Right renal cortex interstitium (tissue), 3 donors: ENCODE measurements at places on chromosomes 2 and 18. TPM values are rescaled to one million over a fixed set of nuclear protein-coding genes. Genes with fewer than 3 reads are reported as not detected.

- no peak for DNase-seq
Measured at GRCh38 chr2:102880731-102881130, 118.9 kb downstream of the TMEM182 start.

GRCh38 chr2:118643294-118643693, 204.2 kb downstream of the EN1 start:
- no peak for DNase-seq

DNA sequence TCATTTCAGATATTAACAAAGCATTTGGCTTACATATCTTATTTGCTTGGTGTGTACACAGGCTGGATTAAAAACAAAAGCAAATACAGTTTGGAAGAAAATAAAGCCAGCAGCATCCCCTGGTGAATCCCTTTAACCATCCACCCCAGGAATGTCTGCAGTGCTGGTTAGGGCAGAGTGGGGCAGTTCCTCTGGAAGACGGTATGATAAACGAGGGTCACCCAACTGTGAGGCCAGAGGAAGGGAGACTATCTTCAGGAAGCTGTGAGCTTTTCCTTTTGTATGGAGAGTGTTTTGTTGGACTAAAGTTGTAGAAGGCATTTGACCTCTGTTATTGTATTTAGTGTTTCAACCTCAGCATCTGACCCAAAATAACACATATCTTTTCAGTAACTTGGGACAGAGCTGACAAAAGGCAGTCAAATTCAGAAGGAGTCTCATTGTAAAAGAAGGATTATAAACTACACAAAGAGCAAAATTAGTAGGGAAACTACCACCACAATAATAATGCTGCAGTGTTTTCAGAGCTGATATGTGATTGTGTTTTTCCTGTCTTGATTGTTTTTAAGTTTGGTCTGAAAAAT, 159.1 kb downstream of the FMNL2 start:
- DNase-seq = no peak

- DNase-seq = no peak
Measured at GRCh38 chr2:14189929-14190328, 442.6 kb upstream of the LRATD1 start.

Gene ANKRD53
- 0.37 TPM for polyA plus RNA-seq

- DNase-seq = no peak
Measured at GRCh38 chr2:76268902-76269620, 558.3 kb upstream of the GCFC2 start.

GRCh38 chr18:12777500-12777944, 74.7 kb downstream of the PSMG2 start:
- no peak for DNase-seq

DNA sequence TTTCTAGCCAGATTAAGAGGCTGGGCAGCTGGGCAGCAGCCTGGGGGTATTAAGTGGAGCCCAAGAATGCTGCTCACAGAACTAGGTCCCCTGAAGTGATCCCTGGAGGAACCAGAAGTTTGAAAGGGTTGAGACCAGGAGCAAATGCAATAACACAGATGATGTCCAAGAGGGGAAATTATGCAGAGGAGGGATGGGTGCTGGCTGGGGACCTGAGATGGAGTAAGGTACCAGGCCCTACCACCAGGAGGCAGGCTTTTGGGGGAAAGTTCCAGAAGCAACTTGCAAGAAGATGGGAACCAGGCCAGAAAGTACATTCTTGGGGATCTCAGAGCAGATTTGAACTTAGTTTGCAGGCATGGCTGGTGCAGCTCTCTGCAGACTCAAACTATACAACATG, 175.1 kb downstream of the NCK2 start:
- no peak for DNase-seq

Gene GCG
- polyA plus RNA-seq = not detected

Gene SPAG16
- 73.5 TPM for polyA plus RNA-seq

- DNase-seq = no peak
Measured at GRCh38 chr18:9765501-9765900, 57.4 kb downstream of the RAB31 start.

Gene ZAP70
- 1.7 TPM for polyA plus RNA-seq

DNA sequence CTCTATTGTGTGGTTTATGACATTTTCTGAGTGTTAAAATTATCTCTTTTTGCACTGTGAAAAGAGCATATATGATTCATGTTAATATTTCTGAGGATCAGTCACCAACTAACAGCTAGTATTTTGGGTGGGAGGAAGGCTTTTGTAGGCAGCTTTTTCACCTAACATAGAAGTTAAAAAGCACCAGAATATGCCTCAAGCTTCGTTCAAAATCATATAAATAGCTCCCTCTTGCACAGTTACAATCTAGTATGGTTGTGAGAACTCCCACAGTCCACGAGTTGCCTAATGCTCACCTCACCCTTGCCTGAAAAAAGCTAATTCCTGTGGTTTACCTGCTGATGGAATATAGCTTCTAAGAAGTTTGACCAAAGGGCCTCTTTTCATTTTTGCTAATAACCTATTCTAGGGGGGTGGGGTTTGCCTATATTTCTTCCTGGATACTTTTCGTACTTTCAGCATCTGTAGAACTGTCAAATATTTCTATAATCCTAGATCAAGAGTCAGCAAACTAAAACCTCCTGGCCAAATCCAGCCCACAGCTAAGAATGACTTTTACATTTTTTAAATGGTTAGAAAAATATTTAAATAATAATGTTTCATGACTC, 167.1 kb upstream of the FOSL2 start:
- no peak for DNase-seq

DNA sequence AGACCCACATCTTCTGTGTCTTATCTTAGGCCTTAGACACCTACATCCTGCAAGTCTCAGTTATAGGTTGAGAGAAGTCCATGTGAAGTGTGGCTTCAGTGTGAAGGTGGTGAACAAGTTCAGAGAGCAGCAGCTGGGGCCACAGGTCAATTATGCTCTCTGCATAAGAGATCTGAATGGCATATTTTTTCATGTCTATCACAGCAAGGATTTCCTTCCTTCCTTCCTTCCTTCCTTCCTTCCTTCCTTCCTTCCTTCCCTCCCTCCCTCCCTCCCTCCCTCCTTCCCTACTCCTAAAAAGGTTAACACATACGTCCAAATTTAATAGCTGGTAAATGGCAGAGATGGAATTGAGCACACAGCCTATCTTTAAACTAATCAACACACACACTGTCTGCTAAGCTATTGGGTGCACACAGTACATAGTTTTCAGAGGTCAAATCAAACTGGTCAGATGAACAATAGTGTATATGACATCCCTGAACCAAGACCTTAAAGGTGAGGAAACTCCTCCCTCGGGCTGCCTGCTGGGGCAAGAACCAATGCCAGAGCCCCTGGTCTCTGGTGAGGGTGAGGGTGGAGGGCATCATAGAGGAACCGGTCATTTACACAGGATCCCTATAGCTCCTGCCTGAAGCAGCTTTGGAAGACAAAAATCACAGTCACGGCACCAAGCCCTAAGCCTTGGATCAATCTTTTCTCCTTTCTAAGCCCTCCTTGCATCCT, 240.9 kb downstream of the ICOS start:
- no peak for DNase-seq

GRCh38 chr2:165621086-165621560, 151.6 kb downstream of the CSRNP3 start:
- DNase-seq = no peak

DNA sequence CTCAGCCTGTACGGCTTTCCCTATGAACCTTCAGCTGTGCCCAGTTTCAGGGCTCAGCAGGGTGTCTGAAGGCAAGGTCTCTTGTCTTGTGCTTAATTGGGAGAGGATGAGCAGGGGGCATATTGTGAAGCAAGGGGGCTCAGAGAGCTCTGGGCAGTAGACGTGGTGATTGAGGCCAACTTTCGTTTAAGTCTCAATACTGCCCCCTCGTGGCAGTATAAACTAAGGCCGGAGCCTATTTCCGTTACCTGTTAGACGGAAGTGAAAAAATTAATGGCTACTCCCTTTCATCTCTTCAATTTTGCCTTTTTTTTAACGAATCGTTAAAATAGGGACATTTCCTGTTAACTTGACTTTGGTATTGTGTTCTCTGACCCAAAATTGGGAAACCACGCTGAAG, 193.4 kb downstream of the TDRD15 start:
- no peak for DNase-seq

DNA sequence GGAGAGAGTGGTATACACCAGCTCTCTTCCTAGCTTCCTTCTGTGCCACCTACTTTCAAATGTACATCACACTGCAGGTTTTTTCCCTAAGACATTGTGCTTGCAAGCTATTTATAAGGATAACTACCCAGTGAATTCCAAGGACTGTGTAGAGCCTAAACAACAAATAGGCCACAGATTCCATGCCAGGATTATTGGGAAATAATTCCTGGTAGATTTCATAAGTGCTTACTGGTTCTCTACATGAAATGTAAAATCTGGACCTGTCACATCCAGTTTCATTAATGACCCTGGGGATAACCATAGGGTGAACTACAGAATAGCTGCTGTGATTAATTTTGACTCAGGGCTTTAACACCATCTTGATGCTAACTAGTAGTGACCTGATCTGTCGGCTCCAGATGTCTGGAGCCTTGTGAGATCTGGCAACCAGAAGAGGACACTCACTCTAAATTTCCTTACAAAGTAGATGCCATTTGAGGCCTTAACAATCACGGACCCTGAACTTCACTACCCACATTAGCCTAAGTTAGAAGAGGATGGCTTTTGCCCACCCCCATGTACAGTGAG, 34.3 kb upstream of the LGALSL start:
- DNase-seq = no peak

Gene POTEI
- polyA plus RNA-seq = 0.10 TPM

DNA sequence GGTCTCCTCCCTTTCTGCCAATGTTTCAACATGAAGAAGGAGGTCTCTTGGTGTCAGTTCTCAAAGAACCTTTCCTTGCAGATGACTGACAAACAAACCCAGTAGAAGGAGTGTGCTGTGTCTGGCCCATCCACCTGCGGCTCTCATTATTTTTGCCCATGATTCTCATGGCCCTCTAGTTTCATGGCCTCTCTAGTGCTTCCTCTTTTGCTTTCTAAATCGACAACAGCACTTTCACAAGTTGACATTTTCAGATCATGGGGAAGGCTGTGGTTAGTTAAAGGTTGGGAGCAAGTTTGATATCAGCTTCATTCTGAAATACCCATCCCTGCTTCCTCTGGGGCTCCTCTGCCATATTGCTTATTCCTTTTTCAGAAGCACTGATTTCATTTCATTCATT, 805.2 kb downstream of the SLC4A3 start:
- DNase-seq = no peak

Gene SYT4
- polyA plus RNA-seq = 0.17 TPM

- no peak for DNase-seq
Measured at GRCh38 chr18:650428-650858, 7.0 kb upstream of the TYMS start.

- no peak for DNase-seq
Measured at GRCh38 chr2:66582104-66582986, 147.4 kb downstream of the MEIS1 start.

Gene CFC1
- polyA plus RNA-seq = not detected

Gene LDLRAD4
- polyA plus RNA-seq = 9.6 TPM

Gene MRPL30
- polyA plus RNA-seq = 51.9 TPM

GRCh38 chr18:28013066-28013465, 163.9 kb downstream of the CDH2 start:
- no peak for DNase-seq

GRCh38 chr2:216279031-216279430, 93.3 kb downstream of the MARCHF4 start:
- no peak for DNase-seq

- no peak for DNase-seq
Measured at GRCh38 chr2:85368921-85369320, 14.4 kb downstream of the ELMOD3 start.

DNA sequence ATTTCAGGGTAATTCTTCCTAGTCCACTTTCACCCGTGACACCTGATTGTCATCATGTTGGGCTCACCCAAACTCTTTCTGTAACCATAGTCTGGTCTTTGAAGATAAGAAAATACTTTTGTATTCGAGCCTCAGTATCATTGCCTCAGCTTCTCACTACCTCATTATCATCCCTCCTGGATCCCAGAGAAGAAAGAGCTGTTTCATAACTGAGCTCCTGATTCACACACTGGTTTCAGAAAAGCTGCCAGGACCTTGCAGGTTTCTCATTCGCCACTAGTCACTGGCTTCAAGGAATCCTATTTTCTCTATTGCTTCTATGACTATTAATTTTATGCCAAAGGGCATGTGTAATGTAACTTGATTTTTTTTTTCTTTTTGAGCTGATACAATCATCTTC, 2.9 kb upstream of the CRIM1 start:
- no peak for DNase-seq

- DNase-seq = no peak
Measured at GRCh38 chr2:7704296-7704865, 787.2 kb downstream of the RNF144A start.

DNA sequence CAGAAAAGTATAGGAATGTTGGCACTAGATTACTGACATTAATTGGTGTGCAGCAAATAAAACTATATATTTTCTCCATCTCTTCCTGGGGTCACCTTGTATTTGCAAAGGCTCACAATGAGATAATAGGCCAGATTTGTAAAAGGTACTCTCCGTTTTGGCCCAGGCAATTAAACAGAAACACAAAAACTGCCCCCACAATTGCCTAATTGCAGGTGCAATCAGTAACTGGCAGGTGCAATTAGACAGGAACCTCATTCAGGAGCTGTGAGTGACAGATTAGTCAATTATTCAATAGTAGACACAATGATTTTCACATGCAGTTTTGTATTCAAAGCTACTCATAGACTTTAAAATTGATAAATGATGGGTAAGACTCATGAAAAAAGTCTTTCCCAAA, 451.4 kb upstream of the ID2 start:
- no peak for DNase-seq

Gene MYO5B
- 29.9 TPM for polyA plus RNA-seq

GRCh38 chr2:145625111-145625510, 1105.2 kb upstream of the ZEB2 start:
- no peak for DNase-seq

- no peak for DNase-seq
Measured at GRCh38 chr2:190948671-190949070, 65.3 kb downstream of the STAT1 start.

DNA sequence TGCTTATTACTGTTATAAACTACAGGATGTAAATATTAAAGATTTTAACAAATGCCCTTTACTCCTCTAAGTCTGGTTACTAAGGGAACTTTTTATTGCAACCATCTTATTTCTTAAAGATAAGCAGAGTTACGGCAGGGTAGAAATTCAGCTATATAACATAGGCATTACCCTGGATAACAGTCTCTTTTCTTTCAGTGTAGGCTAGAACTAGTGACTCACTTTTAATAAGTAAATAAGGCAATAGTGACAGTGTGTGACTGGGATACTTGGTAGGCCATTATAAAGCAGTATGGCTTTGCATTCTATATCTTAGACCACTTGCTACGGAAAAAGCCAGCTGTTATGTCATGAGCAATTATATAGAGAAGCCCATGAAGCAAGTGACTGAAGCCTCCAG, 1041.0 kb upstream of the NRXN1 start:
- no peak for DNase-seq

DNA sequence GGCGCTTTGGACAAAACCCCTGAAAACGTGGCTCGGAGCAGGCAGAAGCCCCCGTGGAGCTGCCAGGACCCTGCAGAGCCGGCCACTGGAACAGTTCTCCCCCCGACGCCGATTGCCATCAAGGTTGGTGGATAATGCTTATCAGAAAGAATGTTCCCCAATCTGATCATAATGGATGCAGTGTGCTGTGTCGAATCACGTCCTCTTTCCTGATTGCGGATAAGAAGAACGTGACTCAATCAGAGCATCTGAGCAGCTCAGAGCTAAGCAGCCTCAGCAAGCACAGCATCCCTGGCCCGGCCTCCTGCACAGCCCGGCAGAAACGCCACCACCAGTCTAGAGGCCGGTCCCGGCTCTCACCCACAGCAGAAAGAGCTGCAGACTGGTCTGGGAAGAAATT, 488.0 kb downstream of the EIPR1 start:
- DNase-seq = no peak
